Mucosa of gallbladder (tissue), 1 donor: ENCODE measurements at places on chromosomes 1 and 21. TPM values are rescaled to one million over a fixed set of nuclear protein-coding genes. Genes with fewer than 3 reads are reported as not detected.
A peak's percentile ranks its signal among the peaks of the same experiment; 100 is the strongest.

GRCh38 chr1:2300004-2300771 lies 72.1 kb downstream of the SKI start:
- DNase-seq: no peak

DNA sequence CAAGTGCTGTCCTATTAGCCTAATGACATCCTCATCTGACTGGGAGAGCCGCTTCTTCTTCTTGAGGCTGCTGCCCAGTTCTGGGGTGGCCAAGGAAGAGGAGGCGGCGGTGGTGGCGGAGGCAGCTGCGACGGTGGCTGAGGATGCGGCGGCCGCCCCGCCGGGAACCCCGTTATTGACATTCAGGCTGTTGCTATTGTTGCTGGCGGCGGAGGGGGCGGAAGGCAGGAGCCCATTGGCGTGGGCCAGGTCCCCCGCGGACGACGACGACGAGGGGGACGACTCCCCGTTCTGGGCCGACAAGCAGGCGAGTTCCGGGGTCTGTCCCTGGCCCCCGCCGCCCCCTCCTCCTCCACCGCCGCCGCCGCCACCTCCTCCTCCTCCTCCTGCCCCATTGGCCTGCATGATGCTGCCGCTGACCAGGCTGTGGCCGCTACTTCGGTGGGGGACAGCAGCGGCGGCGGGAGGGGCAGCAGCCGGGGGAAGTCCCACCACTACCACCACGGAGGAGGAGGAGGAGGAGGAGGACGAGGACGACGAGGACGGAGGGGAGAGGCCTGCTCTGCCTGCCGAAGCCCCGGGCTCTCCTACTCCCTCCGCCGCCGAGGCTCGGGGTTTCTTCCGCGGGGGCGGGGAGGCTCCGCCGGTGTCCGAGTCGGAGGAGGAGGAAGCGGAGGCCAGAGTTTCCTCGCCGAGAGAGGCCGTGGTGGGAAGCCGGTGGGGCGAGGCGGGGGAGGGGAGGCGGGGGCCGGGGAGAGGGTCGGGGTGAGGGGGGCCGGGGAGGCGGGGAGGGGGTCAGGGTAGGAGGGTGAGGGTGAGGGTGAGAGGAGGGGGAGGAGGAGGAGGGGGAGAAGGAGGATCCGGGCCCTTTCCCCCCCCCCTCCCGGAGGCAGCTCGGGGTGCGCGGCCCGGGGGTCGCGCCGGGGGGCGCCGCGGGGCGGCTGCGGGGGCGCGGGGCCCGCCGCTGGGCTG lies 610 bp downstream of the WDR26 start:
- peak; percentile 22 for DNase-seq

- DNase-seq: peak; percentile 36
These were observed 91.5 kb upstream of the LBR start for GRCh38 chr1:225519166-225519863.

DNA sequence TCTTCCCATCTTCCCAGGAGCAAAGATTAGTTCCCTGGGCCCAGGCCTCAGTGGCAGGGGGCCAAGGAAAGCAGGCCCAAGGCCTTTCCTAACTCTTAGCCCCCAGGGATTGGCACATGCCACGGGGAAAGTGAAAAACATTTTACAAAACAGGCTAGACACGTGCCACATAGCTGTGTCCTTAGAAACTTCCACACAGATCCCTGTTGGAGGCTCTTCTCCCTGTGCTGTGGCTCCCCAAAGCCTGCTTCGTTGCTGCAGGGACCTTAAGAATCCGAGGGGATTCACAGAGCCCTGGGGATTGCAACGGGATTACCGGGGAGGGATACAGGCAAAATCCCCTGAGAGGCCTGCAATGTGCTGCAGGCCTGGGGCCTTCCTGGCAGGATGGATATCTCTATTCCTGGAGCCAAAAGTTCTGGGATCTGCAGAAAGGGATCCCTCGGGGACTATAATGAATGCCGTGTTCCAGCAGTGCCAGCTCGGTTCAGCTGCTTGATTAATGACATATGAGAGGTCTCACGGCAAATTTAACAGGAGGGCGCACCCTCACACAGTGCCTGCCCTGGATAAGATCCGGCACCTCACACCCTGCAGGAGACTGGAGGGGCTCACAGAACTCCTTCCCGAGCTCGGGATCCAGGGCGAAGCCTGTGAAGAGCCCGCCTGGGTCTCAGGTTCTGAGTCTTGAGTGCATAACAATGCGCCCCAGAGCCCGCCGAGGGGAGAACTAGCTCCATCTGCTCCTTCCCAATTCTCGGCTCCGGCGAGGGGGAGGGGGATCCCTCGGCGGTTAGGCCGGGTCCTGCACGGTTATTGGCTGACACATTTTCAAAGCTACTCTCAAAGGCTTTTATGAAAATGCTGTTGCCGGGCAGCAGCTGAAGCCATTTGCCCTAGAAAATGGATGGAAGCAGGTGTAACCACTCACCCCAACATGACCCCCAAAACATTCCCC lies 15.3 kb upstream of the RGS8 start:
- no peak for DNase-seq

GRCh38 chr1:205205055-205205454 lies 6.4 kb downstream of the DSTYK start:
- no peak for DNase-seq

GRCh38 chr1:204254031-204254661 lies 40.4 kb upstream of the GOLT1A start:
- DNase-seq: peak; percentile 70

DNA sequence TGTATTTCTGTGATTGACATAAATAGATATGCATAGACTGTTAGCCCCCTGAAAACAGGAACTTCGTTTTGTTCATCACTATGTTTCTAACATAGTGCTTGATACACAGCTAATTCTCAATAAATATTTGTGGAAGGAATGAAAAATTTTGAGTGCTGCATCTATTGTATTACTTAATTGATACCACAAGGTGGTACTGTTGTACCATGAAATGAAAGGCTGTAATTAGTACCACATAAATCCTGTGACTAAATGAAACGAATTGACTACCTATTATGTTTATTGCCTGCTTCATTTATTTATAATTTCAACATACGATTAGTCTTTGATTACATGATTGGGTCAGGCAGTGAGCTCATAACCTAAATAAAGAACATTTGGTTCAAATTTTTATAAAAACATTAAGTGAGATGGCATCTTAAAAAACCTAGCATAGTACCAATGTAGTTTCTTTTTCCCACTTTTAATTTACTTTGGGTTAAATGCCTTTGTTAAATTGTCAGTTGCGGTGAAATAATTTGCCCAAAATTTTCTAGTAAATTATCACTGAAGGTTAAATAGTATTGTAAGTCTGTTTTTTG lies 15.0 kb upstream of the TGFB2 start:
- DNase-seq: no peak

GRCh38 chr1:245809361-245809760 lies 654.6 kb downstream of the KIF26B start:
- DNase-seq: no peak

- peak; percentile 45 for DNase-seq
These were observed 40.2 kb downstream of the TBX19 start for GRCh38 chr1:168320800-168321450.

- DNase-seq: peak; percentile 12
These were observed 26.3 kb downstream of the PRDX6 start for GRCh38 chr1:173503391-173503790.

DNA sequence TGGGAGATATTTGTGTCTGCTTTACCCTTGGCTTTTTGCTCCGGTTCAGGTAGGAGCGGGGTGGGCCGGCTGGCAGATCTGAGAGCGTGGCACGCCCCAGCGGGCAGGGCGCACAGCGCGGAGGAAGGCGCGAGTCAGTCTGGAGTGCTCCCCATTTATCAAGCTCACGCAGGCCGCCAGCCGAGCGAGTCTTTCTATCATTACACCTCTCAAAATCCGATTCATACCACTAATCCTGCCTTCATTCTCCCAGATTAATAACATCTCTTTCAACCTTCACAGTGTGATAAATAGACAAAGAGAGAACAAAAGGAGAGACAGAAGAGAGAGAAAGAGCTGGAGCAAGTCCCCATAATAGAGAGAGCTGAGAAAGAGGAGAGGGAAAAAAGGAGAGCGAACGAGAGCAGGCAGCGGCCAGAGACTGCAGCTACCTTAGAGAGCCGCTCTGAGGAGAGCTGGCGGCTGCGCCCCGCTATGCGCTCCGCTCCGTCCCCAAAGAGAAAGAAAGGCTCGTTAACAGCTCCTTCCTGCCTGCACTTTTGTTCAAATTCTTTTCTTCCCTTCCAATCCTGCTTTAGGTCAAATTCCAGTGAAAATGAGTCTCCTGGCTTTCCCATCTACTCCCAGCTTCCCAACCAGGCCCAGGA lies 48.0 kb downstream of the DMAP1 start:
- DNase-seq: no peak

- no peak for DNase-seq
These were observed 210.2 kb downstream of the GREM2 start for GRCh38 chr1:240401731-240402130.

DNA sequence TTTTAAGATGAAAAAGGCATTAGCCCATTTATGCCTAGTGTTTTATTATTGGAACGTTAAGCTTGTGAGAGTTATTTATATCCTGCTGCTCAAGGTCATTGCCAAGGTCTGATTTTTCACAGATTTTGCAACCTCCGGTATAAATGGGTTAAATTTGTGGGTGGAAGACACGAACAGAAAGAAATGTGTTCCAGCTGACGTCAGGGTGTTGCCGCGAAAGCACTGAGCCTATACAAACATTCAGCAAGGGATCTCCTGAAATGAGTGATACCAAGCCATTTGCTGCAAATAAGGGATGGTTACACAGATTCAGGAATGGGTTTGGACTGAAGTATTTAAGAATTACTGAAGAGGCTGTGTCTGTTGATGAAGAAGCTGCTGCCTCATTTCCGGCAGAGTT lies 32.2 kb downstream of the TMED5 start:
- DNase-seq: no peak

DNA sequence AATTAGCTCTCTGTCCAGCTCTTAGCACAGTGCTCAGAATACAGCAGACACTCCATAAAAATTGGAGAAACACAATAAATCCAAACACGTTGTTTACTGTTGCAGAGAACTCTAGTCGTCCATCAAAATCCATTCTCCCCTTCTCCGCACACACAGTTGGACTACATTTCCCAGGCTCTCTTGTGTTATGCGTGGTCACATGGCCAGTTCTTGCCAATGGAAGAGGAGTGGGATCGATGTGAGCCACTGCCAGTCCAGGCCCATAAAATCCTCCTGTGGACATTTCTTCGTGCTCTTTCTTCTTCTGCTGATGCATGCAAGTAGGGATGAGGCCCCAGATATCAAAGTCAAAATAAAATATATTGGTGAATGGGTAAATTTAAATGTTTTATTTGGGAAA lies 114.3 kb upstream of the FMN2 start:
- DNase-seq: no peak

- DNase-seq: no peak
These were observed 43.2 kb upstream of the RUNX3 start for GRCh38 chr1:24973315-24973714.

- DNase-seq: no peak
These were observed 268.7 kb downstream of the CHRM3 start for GRCh38 chr1:239655023-239655422.

DNA sequence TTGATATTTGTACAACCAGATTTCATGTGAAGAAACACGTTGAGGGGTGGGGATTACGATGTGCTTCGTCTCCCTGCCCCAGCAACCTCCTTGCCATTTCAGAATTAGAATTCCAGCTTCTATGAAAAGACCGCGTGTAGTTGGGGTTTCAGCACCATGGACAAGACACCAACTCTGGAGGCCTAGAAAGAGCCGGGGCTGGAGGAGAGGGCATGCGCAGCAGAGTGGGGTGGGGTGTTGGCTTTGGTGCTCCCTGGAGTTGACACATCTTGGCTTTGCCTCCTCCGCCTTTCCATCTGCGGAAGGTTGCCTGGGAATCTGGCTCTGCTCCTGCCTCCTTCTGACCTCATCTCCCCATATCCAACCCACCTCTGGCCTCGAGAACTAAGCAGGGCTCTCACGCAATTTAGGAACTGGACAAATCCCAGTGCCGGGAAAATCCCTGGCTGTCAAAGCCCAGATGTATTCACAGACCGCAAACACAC lies 11.8 kb downstream of the HTR6 start:
- peak; percentile 49 for DNase-seq

- no peak for DNase-seq
These were observed 311.5 kb downstream of the KIF26B start for GRCh38 chr1:245466261-245466660.

GRCh38 chr1:223226271-223226670 lies 83.2 kb upstream of the TLR5 start:
- DNase-seq: no peak

- DNase-seq: no peak
These were observed 161.6 kb upstream of the RAB4A start for GRCh38 chr1:229109320-229109761.

- no peak for DNase-seq
These were observed 74.9 kb upstream of the IRF2BP2 start for GRCh38 chr1:234684856-234685255.

- no peak for DNase-seq
These were observed 272.8 kb downstream of the TNR start for GRCh38 chr1:175470591-175470990.

DNA sequence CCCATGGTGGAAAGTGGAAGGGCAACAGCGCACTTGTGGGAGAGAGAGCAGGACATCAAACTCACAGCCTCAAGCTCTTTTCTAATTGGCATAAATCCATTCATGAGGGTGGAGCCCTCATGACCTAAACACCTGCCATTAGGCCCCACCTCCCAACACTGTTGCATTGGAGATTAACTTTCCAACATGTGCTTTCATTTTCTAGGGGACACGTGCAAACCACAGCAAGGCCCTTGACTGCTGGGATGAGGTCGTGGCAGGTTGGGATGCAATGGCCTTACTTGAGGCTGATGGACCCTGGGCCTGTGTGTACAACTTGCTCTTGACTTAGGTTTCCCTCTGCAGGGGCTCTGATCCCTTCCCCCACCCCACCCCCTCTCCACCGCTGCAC lies 35.9 kb upstream of the NEK2 start:
- no peak for DNase-seq

DNA sequence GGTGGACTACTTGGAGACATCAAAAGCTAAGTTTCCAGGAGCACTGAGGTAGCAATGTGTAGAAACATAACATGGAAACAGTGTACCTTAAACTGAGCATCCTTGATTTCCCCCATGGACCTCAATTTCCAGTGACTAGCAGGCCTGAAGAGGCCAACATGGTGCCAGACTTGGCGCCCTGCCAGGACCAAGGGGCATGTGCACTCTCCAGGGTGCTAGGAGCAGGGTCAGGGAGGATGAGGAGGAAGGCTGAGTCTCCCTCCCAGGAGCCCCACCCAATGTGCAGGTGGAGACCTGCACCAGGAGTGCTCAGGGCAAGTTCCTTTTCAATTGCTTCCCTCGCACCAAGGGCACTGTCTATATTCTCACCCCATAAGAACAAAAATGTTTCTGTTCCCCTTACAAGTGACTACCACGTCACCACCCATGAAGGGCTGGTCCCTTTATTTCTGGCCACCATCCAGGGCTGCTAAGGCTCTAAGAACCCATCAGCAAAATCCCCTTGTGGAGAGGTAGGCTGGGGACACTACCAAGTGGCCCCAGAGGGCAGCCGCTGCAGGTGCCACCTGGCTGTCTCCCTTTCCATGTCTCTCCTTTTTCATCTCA lies 39.2 kb downstream of the MX1 start:
- no peak for DNase-seq

SPRR2E gene
- not detected for total RNA-seq

CDCA8 gene
- total RNA-seq: 2.5 TPM

RGS5 gene
- total RNA-seq: 167 TPM

CDKN2C gene
- 9.0 TPM for total RNA-seq

SLC6A17 gene
- total RNA-seq: 0.35 TPM

HSD11B1 gene
- total RNA-seq: 5.7 TPM

FALEC gene
- total RNA-seq: 1.1 TPM

IL24 gene
- not detected for total RNA-seq

DLGAP3 gene
- 0.43 TPM for total RNA-seq

OR14K1 gene
- total RNA-seq: not detected

DNMT3L gene
- total RNA-seq: not detected

ELOA gene
- 35.0 TPM for total RNA-seq

TENT5C gene
- total RNA-seq: 8.1 TPM

MAP3K21 gene
- total RNA-seq: 11.9 TPM
